Sigmoid colon (tissue), 7 donors: ENCODE measurements at places on chromosomes 11 and 22. TPM values are rescaled to one million over a fixed set of nuclear protein-coding genes. Genes with fewer than 3 reads are reported as not detected.

Gene APOA1
- not detected for total RNA-seq

- DNase-seq, result no peak
Measured at GRCh38 chr11:16799890-16800289, 61.4 kb downstream of the C11orf58 start.

DNA sequence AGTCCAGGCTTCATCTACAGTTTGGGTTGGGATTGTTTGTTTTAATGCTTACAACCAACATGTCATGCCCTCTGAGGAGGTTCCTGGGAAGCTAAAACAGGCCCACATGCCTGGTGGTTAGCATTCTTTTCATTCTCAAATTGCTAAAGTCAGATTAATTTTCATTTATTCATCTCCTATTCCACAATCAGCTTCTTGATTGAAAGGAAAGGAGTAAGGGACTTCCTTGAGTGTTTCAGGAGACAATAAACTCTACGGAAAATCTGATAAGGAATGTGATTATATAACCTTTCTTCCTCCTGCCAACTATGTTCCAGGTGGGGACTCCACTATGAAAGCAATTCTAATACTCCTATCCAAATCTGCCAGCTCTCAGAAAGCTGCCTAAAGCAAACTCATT lies 30.8 kb downstream of the MRTFA start:
- no peak for DNase-seq

DNA sequence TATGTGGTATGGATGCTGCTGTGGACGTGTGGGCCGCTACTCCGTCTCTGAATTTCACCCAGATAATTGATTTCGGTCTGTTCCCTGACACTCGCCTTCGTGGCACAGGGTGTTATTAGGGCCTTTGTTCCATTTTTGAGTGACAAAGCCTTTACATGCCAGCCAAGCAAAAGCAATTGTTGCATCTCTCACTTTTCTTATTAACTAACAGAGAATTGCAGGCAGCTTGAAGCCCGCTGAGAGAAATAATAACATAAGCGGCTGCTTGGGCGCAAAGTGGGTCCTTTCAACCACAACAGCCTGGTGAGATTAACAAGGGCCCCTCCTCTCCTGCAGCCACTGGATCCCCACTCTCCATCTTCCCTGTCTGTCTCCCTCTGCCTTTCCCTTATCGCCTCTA lies 449.4 kb downstream of the NTM start:
- DNase-seq, result no peak

DNA sequence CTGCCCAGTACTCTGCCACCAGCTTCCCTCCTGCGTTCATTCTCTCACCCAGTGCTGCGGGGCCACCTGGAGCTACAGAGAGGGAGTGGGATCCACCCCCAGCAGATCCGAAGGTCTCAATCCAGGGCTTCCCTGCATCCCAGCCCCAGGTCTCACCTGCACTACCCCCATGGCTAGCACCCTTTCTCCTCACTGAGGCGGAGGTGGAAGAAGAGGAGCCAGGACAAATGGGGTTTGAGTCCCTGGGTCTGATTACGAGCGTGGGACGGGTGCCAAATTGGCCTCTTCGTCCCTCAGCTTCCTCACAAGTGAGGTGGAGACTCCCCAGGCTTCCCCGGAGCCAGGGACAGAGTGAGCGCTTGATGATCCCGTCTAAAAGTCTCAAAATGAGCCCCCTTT lies 64.2 kb downstream of the NFAM1 start:
- peak; percentile 81 for DNase-seq

DNA sequence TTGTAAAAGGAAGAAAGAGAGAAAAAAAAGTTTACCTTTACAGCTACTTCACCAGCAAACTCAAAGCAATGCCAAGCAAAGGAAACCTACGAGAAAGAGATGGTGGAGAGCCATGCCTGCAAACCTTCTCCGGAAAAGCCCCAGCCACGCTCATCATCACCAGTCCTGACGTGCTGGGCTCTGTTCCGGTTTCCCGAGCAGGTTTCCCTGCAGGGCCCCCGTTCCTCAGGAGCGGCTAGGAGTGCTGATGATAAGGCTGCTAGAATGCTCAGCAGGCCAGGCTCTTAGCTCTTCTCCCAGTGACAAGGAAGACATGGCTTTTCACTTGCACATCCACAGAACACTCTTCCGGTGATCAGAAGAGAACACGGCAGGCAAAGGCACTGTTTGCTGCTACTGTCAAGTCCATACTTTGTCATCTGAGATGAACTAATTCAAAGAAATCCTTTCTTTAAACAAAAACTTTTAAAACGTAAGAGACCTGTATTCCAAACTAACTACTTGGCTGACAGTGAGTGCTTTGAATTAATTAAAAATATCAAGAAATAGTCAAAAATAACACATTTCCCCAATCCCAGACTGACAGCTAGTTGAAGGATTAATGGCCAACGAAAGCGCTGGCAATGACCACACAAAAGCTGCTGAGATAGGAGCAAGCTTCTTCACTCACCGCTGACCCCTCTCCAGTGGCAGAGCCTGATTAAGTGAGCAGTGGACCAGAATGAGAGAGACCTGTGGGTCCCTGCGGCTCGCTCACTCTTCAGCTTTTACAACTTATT lies 35.8 kb downstream of the DUSP8 start:
- no peak for DNase-seq

Gene OVOL1
- not detected for total RNA-seq

GRCh38 chr11:109209572-109209971 lies 212.4 kb upstream of the C11orf87 start:
- no peak for DNase-seq

DNA sequence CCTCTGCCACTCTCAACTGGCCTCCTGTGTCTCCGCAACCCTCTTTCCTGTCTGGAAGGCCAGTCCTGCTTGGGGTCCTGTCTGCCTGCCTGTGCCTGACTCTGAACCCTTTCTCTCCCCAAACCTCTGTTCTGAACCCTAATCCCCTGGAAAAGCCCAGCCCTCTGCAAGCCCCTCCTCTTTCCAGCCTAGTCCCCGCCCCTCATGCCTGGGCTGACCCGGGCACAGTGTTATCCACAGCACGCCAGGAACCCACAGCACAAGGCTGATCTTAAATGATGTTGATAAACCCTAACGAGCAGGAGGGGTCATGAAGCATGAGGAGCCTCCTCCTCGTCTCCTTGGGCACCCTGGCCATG lies at the start of gene IFITM10:
IFITM10 (minus strand) TSS at position 115 of the 359 bp plus-strand sequence. CDS start 153 bp downstream, outside the sequence.
- DNase-seq, result no peak
